T-helper 1 cell (primary cell): ENCODE measurements at places on chromosomes 3 and 15.

DNA sequence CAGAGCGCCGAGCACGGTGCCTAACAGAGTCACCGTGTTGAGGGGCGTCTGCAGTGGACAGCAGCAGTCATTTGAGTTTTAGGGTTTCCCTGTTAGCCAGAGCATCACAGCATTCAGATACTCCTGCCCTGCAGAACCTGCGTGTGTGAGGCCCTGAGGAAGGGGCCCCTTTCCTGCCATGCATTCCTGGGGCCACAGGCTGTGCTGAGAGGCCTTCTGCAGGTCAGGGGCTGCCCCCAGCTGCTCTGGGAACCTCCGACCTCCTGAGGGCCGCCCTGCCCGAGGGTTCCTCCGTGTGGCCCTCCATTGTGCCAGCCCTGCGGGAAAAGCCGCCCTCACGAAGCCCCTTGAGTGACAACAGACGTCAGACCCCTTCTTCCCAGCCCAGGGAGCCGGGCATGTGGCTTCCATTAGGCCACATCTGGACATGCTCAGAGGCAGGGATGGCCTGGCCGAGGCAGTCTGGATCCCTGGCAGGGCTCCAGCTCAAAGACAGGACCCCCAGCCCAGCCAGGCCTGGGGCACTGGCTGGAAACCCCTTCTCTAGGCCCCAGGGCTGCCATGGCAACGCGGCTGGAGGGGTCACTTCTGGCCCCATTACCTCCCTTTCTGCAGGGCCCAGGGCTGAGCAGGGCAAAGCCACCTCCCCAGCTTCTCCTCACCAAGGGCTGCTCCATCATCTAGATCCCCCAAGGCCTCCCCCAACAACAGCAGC lies 25.3 kb downstream of the FBLN2 start:
- no peak for DNase-seq

DNA sequence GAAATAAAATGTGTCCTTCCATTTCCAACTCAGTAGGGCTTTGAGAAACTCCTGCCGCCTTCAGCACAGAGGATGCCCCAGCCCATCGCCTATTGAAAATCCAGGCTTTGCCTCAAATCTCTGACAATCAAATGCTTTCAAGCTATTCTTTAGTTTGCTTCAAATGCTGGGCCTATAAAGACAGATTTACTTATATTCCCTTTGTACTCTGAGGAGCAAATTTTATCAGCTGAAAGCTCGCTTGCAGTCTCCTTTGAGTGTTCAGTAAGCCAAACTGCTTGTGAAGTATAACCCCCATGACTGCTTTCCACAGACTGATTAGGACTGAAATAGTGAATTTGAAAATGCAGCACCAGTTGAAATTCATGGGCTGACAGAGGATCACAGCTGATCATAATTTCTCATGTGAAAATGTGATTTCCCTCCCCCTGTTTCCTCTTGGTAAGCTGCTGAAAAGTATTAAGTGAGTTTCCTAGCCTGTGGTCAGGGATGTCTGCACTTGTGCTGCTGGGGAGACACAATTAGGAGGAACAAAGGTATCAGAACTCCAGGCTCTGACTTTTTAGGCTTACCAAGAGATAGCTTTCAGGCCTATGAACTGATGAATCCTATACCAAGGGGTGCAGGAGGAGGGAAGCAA lies 563.4 kb upstream of the TGFBR2 start:
- no peak for DNase-seq

DNA sequence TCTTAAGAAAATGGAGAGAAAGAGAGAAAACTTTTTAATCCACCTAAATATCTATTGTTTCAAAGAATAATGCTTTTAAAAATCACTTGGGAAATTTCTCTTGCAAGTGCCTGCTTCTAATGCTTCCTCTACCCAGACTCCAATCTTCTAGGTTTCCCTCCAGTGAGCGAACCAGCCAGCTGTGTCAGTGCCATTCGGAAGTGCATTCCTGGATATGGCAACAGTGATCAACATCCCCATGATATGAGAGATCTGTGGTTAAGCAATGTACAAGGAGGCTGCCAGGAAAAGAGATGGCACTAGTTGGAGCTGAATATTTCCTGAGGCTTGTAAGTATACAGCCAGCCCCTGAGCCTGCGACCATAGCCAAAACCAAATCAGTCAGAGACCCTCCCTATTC lies 53.3 kb upstream of the KCNMB2 start:
- DNase-seq = no peak

- no peak for DNase-seq
Observed at GRCh38 chr15:88902846-88903245, 7.5 kb upstream of the HAPLN3 start.

DNA sequence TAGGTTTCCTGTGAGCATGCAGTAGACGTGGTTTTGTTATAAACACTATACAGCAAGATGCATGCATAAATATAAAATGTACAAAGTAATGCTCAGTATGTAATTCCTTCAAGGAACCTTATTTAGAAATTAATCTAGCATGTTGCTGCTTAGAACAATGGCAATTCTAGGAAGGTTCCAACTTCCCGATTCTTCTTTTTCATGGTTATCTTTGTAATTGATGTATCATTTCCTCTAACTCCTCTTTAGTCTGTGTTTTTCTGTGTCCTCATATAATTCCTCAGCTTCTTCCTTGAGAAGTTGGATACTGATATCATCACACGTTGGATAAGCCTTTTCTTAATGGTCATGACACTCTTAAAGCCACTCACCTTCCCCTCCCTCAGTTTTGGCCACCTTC lies 3.5 kb downstream of the TSEN2 start:
- no peak for DNase-seq

DNA sequence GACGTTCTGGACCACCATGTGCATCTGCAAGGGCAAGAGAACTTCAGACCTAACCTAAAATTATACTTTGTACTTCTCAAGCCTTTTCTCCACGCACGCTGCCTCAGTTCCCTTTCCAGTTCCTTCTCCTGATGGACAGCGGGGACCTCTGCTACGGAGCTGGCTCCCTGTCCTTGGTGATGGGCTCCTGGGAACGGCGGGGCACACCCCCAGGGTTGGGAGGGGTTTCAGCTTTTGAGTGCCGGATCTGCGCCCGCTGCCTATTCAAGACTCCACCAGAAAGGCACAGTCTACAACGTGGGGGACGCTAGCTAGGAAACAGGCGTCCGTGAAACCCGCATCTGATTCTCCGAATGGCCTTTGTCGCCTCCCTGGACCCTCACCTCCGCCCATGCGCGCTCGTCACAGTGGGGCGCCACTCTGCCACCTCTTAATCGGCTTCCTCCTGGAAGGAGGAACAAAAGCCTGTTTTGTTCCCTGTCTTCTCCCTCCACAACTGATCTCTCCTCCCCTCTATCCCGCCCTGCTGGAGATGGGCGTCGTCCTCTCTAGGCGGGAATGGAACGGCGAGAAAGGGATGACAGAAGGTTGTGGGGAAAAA lies 2.2 kb downstream of the GPR149 start:
- DNase-seq = no peak

DNA sequence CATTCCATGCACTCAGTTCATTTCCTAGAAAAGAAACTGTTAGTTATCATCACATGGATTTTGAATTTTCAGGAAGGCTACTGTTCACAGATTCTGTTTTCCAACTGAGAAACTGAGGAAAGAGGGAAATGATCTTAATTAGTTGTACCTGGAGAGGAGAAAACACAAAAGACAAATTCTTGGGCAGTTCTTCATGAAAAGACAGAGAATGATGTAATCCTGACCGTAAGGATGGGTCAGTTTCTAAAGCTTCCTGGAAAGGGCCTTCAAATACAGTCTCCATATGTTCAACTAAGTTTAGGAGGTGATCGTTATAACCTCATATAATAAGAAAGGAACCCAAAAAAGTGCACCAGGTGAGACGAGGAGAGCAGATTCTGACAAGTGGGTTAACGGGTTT lies 44.6 kb downstream of the CA12 start:
- DNase-seq = no peak

- DNase-seq = no peak
Observed at GRCh38 chr3:127970966-127971592, 56.0 kb downstream of the KBTBD12 start.

DNA sequence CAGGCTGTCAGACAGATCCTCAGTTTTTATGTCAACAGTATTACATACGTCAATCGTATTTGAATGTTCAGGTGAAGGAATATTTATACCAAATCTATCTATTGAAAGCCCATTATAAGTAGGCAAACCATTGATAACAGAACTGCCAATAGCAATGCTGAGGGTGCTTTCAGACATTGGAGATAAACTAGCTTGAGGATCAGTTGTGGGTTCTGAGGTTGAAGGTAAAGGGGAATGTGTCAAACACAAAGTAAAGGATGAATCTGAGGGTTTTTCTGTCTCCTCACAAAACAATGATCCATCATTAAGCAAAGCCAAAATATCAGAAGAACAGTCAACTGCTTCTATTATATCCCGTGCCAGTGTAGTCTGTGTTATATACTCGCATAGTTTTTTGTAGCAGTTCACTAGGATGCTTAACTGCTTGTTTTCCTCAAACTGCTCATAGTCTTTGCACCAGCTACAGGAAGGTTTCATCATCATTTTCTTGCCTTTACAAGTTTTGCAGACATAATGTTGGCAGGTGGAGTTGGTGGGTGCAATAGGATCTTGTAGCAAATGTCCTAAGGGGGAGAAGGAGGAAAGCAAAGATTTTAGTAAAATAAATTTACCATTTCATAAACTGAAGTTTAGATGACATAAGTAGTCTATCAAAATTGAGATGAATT lies 43.8 kb downstream of the MSL2 start:
- DNase-seq = no peak

DNA sequence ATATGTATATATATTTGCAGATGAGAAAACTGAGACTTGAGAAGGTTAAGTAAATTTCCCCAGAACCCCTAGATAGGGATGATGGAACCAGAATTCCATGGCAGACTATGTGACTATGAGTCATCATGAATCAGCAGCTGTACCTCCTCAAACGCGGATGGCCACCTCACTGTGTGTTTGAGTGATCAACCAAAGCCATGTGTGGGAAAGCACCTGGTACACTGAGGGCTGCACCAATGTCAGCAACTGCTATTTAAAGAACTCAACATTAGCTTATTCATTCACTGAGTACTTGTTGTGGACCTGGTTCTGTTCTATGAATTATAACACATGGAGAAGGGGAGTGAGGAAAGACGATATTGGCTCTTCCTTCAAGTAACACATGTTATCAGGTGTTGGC lies 377.0 kb downstream of the GAP43 start:
- no peak for DNase-seq

- DNase-seq = no peak
Observed at GRCh38 chr3:46665763-46666452, 27.6 kb downstream of the ALS2CL start.

DNA sequence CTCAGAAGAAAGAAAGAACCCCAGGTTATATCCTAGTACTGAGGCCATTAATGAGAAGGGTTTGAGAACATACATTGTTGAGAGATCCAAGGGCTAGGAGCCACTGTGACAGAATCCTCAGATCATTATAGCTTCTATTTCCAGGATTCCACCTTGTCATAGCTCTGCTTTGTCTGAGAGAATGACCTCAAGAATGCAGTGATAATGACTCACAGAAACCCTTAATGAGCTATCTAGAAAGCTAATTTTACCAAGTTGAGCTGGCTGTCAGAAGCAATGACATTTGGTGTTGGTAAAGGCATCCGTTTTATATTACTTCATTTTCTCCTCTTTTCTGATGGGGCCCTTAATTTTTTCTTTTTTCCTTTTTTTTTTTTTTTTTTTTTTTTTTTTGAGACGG lies 10.9 kb downstream of the TRIP4 start:
- no peak for DNase-seq

GRCh38 chr3:107938143-107938542 lies 152.7 kb downstream of the CD47 start:
- no peak for DNase-seq

DNA sequence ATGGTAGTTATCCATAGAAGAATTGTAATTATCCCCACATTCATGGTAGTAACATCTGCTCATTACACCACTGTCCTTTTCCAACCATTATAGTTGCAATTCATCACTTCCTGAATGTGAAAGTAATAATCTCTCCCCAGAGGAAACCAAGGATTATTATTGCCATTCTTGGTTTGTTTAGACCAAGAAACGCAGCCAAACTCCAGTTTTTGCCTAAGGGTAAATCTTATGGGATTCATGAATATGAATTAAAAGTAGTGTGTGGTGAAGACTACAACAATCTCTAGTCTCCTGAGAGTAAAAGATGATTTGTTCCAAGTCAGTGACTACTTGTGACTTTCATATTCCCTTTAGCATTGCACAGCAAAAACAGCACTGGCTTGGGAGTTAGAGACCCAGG lies 45.7 kb upstream of the ABI3BP start:
- no peak for DNase-seq

- DNase-seq = no peak
Observed at GRCh38 chr3:61414456-61414855, 146.9 kb upstream of the PTPRG start.

- peak; percentile 41 for DNase-seq
Observed at GRCh38 chr3:122560680-122561079, 3.4 kb downstream of the PARP9 start.

DNA sequence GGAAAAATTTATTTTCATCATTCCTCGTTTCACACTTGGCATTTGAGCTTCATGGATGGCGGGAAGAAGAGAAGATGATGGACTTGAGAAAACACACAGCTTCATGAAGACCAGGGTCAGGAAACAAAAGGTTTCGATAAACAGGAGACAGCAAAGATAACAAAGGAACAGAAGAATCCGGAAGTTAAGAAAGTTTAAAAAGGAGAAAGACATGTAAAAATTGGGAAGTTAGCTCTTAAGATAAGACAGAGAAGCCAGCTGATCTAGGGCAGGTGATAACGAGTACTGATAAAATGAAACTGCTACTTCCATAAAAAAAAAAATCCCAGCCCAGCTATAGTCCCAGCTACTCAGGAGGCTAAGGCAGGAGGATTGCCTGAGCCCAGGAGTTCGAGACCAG lies 23.9 kb downstream of the IL5RA start:
- no peak for DNase-seq

GRCh38 chr3:122080207-122080587 lies 25.0 kb downstream of the CD86 start:
- DNase-seq = no peak

GRCh38 chr3:37630441-37630840 lies 231.2 kb upstream of the CTDSPL start:
- no peak for DNase-seq

GRCh38 chr15:49946681-49947080 lies 172.4 kb downstream of the ATP8B4 start:
- no peak for DNase-seq

DNA sequence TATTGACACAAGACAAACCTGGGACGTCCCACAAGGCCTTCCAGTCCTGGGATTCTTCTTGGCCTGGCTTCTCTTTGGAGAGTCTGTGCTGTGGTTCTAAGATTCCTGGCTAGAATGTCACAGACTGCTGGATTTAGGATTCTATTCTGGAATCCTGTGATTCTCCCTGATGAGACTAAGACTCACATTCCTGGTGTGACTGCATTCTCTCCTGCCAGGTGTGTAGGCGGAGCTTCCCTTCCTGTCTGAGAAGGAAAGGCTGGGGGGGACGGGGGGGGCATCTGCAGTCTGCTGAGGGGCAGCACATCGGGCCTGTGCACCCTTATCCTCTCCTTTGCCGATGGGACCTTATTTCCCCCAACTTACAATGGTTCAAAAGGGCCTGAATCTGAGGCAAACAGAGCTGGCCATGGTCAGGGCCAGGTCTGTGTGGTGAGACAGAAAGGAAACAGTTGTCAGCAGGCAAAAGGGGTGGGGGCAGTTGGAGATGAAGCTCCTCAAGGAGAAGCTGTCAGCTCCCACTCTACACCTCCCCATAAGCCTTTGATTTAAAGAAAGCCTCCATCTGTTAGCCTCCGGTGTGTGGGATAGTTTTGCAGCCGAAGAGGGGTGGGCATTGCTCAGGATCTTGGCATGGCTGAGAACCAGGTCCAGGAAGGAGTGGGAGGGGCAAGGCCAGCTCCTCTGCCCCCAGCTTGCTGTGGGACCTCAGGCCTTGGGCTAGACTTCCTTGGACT lies 30.9 kb downstream of the VIPR1 start:
- DNase-seq = no peak

- DNase-seq = no peak
Observed at GRCh38 chr3:165938986-165939540, 101.8 kb upstream of the BCHE start.
